Upper lobe of left lung (tissue), 6 donors: ENCODE measurements at places on chromosomes 11 and 22. TPM values are rescaled to one million over a fixed set of nuclear protein-coding genes. Genes with fewer than 3 reads are reported as not detected.

Gene SLC5A1
- total RNA-seq: not detected

- no peaks in the 10 kb centered on the region for H3K4me1 ChIP-seq
- no peaks in the 10 kb centered on the region for H3K27me3 ChIP-seq
- DNase-seq: no peak
- no peak overlapping the region for H3K4me3 ChIP-seq
- no peaks in the 10 kb centered on the region for H3K36me3 ChIP-seq
Observed at GRCh38 chr11:41494716-41495115, 35.3 kb upstream of the LRRC4C start.

- peaks cover 34% of the 10 kb centered on the region for H3K4me1 ChIP-seq
- H3K27ac ChIP-seq: peak overlapping the region; percentile 89
- H3K36me3 ChIP-seq: no peaks in the 10 kb centered on the region
- no peaks in the 10 kb centered on the region for H3K27me3 ChIP-seq
Observed at GRCh38 chr22:19986410-19987341, 29.9 kb downstream of the ARVCF start.

Gene ANO9
- 62.9 TPM for total RNA-seq

Gene SLC43A1
- 7.1 TPM for total RNA-seq

GRCh38 chr11:70619591-70619990 lies 221.3 kb downstream of the CTTN start:
- no peaks in the 10 kb centered on the region for H3K36me3 ChIP-seq
- no peak overlapping the region for H3K27ac ChIP-seq
- H3K27me3 ChIP-seq: no peaks in the 10 kb centered on the region
- H3K4me3 ChIP-seq: no peak overlapping the region
- H3K4me1 ChIP-seq: no peaks in the 10 kb centered on the region
- DNase-seq: no peak

DNA sequence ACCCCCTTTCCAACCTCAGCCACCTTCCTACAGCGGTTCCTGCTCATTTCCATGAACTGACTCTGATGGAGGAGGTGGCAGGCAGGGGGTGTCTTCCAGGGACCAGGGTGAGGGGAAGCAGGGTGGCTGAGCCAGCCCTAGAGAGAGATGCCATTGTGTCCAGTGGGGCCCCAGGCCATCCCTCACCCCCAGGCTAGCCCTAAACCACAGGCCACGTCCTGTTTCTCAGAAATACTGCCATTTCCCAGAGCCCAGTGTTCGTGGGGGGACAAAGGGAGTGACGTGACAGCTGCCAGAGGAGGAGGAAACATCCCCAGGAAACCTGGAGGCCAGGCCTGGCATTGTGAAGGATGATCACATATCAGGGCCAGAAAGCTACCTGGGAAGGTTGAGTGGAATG lies 39.5 kb downstream of the CHRDL2 start:
- H3K27ac ChIP-seq: no peak overlapping the region
- no peak overlapping the region for H3K4me3 ChIP-seq
- no peak for DNase-seq
- H3K27me3 ChIP-seq: no peaks in the 10 kb centered on the region

DNA sequence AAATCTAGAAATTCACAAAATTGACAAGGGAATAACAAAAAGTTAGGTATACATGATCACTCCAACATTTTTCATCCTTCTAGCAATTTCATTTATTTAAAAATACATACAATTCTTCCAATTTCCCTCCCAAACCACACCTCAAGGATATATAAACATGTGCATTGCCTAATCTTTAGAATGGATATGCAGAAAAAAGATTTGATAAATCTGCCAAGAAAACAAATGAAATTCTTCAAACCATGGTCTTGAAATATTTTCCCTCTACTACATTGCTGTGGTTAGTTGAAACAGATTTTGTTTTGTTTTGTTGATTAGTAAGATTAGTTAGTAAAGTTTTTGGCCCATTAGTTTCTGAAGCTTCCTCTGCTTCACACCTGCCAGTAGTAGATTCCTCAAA lies 703.3 kb upstream of the CCDC179 start:
- H3K27me3 ChIP-seq: no peaks in the 10 kb centered on the region
- H3K4me1 ChIP-seq: no peaks in the 10 kb centered on the region
- no peak overlapping the region for H3K27ac ChIP-seq
- H3K36me3 ChIP-seq: no peaks in the 10 kb centered on the region
- no peak for DNase-seq
- H3K4me3 ChIP-seq: no peak overlapping the region

- H3K27me3 ChIP-seq: no peaks in the 10 kb centered on the region
- no peaks in the 10 kb centered on the region for H3K4me1 ChIP-seq
- H3K27ac ChIP-seq: no peak overlapping the region
- no peak for DNase-seq
- H3K36me3 ChIP-seq: no peaks in the 10 kb centered on the region
- H3K4me3 ChIP-seq: no peak overlapping the region
Observed at GRCh38 chr11:4680341-4680740, 17.3 kb downstream of the OR51E2 start.

Gene TPBGL
- 0.94 TPM for total RNA-seq

DNA sequence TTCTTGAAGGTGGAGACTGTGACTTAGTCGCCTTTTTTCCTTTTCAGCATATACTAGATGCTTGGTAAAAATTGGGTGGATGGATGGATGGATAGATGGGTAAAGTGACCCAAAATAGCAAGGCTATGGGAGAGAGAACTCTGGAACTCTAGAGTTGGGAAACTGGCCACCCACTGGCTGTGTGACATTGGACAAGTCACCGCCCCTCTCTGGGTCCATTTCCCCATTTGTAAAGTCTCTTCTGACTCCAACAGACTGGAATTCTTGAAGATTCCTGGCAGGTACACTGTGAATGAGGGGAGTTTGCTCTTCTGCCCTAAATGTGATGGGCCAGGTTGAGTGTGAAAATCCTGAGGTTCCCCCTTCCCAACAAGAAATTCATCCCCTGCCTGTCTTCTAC lies 8.0 kb downstream of the TKFC start:
- H3K27me3 ChIP-seq: no peaks in the 10 kb centered on the region
- DNase-seq: no peak
- H3K36me3 ChIP-seq: peaks cover 27% of the 10 kb centered on the region
- H3K27ac ChIP-seq: no peak overlapping the region
- peaks cover 4% of the 10 kb centered on the region for H3K4me1 ChIP-seq
- no peak overlapping the region for H3K4me3 ChIP-seq

DNA sequence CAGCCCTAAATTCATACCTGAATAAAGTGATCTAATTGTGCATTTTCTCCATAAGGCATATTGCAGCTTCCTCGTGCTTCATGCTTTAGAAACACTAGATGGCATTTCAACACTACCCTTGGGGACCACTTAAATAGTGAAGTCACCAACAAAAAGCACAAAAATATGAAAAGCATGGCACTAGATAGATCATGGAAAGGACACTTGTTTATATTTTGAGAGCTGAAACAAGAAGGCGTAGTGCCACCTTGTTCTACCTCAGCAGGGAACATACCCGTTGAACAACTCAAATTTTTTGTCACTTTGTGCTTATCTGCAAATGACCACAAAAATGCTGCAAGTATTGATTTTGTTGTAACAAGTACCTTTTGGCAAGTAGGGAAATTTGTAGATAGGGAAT lies 8.6 kb downstream of the TBCEL start:
- peaks cover 9% of the 10 kb centered on the region for H3K4me1 ChIP-seq
- no peak overlapping the region for H3K4me3 ChIP-seq
- H3K27me3 ChIP-seq: no peaks in the 10 kb centered on the region
- DNase-seq: peak; percentile 31
- no peaks in the 10 kb centered on the region for H3K36me3 ChIP-seq
- H3K27ac ChIP-seq: no peak overlapping the region

GRCh38 chr11:26537341-26537740 lies 34.7 kb downstream of the MUC15 start:
- no peak overlapping the region for H3K27ac ChIP-seq
- H3K4me3 ChIP-seq: no peak overlapping the region
- no peaks in the 10 kb centered on the region for H3K4me1 ChIP-seq
- DNase-seq: no peak
- no peaks in the 10 kb centered on the region for H3K36me3 ChIP-seq

DNA sequence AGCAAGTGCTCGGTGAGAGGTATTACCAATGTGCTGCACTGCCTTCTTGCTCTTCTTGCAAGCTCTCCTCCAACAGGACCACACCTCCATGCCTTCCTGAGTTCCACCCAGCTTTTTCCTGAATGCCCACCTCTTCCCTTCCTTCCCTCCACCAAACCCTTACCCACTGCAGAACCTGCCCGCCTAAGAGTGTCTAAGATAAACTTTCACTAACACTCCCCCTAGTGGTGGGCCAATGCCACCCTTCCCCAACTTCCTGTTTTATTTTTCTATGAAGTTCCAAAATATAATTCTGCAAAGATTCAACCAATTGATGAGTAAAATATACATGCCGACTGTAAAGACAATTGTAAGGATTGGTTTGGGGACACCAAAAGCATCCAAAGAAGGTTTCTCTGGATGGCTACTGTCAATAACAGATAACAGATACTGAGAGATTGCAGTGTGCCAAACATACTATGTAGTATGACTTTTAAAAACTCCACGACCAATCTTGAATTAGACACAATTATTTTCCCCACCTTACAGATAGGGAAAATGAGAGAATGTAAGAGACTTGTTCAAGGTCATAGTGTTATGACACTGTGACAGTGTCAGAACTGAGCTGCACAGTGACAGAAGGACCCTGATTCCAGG lies 38.6 kb upstream of the BMAL1 start:
- no peak overlapping the region for H3K4me3 ChIP-seq
- no peak overlapping the region for H3K27ac ChIP-seq
- H3K36me3 ChIP-seq: no peaks in the 10 kb centered on the region

Gene INSC
- not detected for total RNA-seq

Gene SLCO2B1
- 141 TPM for total RNA-seq

DNA sequence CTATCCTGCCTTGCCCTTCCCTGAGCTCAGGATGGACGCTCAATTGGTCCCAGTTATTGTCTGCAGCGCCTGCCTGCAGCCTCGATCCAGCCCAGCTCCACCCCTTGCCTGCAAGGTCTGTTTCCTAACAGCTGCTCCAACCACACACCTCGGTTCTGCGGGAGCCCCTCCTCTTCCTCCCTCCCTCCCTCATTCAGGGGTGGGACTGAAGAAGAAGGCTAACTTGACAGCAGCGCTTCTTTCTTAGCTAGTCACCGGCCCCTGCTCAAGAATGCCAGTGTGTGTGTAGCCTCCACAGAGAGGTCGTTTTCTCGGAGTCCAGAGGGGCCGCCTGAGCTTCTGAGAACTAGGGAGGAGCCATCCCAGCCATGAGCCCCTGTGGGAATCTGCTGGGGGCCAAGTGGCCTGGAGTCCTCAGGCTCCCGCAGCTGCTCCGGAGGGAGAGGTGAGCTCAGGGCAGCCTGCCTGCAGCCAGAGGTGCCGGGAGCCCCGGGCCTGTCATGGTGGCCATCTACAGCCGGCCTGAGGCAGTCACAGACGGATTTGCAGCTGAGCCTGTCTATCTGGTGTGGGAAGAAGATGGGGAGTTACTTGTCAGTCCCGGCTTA lies 36.1 kb downstream of the LIMK2 start:
- peak overlapping the region; percentile 76 for H3K27ac ChIP-seq
- H3K4me1 ChIP-seq: peaks cover 40% of the 10 kb centered on the region
- H3K27me3 ChIP-seq: no peaks in the 10 kb centered on the region

Gene KIRREL3
- 0.22 TPM for total RNA-seq

GRCh38 chr11:66862559-66863037 lies 5.7 kb downstream of the LRFN4 start:
- DNase-seq: no peak
- no peak overlapping the region for H3K27ac ChIP-seq
- H3K4me1 ChIP-seq: no peaks in the 10 kb centered on the region
- peaks cover 3% of the 10 kb centered on the region for H3K36me3 ChIP-seq
- no peaks in the 10 kb centered on the region for H3K27me3 ChIP-seq
- no peak overlapping the region for H3K4me3 ChIP-seq

DNA sequence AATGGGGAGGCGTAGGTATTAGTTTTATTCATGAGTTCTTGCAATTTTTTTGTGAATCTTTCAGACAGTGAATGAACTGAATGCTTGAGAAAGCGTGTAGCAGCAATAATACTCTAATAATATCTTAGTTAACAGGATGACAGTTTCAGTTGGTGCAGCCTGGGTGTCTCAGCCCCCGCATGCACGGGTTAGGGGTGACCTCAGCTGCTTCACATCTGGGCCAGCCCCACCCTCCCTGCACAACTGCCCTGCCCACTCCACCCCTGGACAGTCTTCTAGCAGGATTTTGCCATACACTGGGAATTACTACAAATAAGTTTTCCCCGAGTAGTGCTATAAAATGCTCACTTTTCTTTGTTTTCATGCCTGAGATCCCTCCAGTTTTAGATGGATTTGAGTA lies 83.2 kb downstream of the ST3GAL4 start:
- H3K4me1 ChIP-seq: peaks cover 13% of the 10 kb centered on the region
- no peak for DNase-seq
- H3K36me3 ChIP-seq: no peaks in the 10 kb centered on the region
- H3K4me3 ChIP-seq: no peak overlapping the region
- no peaks in the 10 kb centered on the region for H3K27me3 ChIP-seq

DNA sequence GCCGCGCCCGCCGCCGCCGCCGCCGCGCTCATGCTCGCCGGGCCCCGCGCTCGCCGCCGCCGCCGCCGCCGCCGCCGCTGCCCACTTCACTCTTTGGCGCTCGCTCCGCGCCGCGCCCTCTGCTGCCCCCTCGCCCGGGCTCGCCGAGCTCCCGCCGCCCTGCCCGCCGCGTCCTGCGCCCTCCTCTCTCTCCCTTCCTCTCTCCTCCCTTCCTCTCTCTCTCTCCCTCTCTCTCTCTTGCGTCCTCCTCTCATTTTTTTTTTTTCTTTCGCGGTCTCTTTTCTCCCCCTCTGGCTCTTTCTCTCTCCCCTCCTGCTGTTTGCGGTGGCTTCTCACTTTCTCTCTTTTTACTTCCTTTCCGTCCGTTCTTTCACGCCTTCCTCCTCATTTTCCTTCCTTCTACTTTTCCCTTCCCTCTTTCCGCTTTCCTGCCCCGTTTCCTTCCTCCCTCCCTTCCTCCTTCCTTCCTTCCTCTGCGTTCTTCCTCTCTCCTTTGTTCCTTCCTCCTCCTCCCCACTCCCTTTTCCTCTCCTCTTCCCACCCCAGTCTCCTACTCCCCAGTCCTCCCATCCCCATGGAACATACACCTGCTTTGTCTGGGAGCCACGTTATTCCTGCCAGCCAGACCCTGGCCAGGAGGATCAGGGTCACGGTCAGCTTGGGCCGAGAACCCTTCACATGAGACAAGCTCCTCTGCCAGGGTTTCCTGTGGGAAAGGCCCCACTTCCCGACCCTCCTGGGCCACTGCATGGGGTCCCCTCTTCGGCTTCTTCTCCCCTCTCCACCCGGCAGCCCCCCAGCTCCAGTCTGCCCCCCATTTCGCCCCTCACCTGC lies 19.3 kb upstream of the SHISAL1 start:
- H3K36me3 ChIP-seq: no peaks in the 10 kb centered on the region
- no peak overlapping the region for H3K4me3 ChIP-seq
